ENCODE measurements at places on chromosomes 5 and 9.

DNA sequence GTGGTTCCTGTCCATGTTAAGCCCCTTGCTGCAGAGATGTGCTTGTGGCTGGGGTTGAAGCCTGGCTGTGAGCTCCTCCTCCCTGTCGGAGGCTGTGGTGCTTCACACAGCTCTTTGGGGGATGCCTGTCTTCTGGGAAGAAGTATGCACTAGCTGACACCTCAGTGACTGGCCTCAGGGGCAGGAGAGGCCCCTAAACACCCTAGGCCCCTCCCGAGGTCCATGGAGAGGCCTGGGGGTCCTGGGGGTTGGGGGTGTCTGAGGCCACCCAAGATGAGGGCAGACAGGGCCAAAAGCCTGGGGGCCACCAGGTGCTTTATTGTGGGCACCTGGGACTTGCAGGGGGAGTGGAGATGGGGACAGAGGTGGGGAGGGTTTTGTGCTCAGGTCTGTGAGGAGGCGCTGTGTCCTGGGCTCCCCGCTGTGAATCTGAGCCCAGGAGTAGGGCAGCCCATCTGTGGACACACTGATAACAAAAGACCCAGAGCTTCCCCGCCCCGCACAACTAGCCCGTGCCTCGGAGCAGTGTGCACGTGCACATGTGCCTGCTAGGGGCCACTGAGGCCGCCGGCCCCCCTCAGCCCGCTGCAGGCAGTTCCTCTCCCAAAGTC is 92.0 kb downstream of the PHF2 start:
- DNase-seq: peak; percentile 48

GRCh38 chr9:13090628-13091027 is 188.9 kb downstream of the MPDZ start:
- no peak for DNase-seq

GRCh38 chr5:88374391-88374790 is 105.7 kb upstream of the TMEM161B start:
- DNase-seq: no peak

GRCh38 chr9:38668791-38669466 is 48.5 kb upstream of the ANKRD18A start:
- no peak for DNase-seq

DNA sequence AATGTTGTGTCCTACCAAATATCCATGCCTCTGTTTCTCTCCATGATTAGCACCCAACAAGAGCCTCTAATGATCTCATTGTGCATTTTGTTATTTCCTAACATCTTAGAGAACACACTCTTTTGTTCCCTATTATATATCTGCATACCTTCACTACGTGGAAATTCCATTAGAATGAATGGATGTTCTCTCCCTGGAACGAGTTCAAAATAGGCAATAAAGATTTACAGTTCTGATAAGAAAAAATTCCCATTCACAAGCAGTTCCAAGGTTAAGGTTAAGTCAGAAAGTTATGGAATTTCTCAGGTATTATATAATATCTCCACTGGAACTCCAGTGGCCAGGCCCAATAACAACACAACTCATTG is 83.7 kb downstream of the TRPM6 start:
- no peak for DNase-seq

- DNase-seq: no peak
Measured at GRCh38 chr9:87546704-87547103, 49.0 kb downstream of the DAPK1 start.

DNA sequence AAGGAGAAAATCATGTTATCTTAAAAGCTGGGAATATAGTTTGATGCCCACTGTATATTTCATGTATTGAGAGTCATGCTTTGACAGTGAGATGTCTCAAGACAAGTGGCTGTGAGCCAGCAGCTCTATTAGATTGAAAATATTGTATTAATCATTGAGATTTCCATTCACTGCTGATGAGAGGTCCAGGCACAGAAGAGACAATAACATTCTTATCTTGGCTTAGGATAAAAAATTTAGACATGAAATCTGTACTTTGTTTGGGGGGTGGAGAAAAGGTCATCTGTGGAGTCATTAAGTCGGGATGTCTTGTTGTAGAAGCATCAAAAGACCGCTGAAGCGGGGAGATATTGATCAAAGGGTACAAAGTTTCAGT is 97.9 kb upstream of the EQTN start:
- DNase-seq: no peak

DNA sequence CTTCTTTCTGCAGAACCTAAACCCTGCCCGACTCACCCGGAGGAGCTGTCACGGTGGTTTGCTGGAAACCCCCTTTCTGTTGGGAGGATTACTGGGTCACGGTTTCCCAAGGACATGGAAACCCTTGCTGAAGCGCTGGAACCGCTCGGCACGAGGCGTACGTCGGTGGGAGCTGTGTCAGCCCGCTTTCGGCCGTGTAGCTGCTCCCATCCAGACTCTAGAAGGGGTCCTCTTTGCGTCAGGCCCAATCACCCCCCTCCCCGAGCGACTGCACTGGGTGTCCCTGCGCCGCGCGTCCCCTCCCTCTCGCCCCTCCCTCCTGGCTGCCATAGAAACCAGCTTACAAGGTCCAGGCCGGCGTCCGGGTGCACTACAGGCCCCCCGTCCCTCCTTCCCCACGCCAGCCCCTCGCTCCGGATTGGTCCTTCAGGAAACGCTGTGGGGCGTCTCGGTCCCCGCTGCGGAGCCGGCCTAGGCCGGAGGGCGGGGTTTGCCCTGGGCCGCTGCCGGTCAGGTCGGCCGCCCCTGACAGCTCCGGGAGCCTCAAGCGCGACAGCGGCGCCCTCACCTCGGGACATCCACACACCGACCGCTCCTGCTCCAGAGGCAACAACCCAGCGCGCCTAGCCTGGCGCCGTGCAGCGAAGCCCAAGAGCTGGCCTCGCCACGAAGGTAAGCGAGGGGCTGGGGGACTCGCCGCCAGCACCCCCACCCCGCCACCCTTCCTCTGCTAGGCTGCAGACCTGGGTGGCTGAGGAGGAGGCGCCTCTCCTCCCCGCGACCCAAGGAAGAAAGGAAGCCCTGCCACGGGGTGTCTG is at the start of gene NIM1K:
NIM1K (plus strand) TSS at position 486 of the 818 bp plus-strand sequence. CDS start 53,551 bp downstream, outside the sequence.
- peak; percentile 63 for DNase-seq

GRCh38 chr9:133822430-133823065 is 84.4 kb upstream of the SARDH start:
- no peak for DNase-seq

DNA sequence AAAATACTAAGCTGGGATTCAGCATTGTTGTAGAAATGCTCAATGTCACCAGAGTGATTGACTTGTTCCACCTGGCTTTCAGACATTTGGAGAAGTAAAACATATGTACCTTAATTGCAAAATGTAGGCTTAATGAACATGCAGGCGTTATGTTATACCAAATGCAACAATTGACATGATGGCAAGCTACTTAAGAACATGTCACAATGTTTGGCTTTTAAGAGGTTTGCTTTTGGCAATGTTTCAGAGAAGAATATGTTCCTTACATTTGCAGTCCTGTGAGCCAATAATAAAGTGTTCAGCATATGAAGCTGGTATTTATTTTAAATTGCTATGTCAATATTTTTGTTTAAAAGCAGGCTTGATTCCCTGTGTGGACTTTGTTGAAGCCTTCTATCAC is 111.7 kb upstream of the NUDT12 start:
- DNase-seq: no peak

DNA sequence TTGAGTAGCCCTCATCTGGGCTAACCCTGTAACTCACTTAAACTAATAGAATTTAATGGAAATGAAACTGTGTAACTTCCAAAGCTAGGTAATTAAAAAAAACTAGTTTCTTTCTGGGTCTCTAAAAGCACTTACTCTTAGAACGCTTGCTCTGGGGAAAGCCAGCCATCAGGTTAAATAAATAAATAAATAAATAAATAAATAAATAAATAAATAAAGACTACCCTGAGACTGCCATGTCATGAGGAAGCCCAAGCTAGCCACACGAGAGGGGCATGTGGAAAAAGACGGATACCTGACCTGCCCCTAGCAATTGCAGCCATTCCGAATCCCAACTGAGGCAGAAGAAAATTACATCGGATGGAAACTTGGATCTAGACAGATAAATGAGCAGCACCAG is 51.3 kb upstream of the FER start:
- no peak for DNase-seq

GRCh38 chr9:99593610-99594009 is 228.1 kb upstream of the NR4A3 start:
- DNase-seq: no peak

GRCh38 chr9:82555031-82555430 is 507.9 kb downstream of the RASEF start:
- DNase-seq: no peak

- no peak for DNase-seq
Measured at GRCh38 chr9:113608082-113608685, 144.7 kb downstream of the RGS3 start.

- no peak for DNase-seq
Measured at GRCh38 chr5:67238191-67238590, 41.6 kb upstream of the CD180 start.
